ENCODE measurements at places on chromosomes 6 and 20.

DNA sequence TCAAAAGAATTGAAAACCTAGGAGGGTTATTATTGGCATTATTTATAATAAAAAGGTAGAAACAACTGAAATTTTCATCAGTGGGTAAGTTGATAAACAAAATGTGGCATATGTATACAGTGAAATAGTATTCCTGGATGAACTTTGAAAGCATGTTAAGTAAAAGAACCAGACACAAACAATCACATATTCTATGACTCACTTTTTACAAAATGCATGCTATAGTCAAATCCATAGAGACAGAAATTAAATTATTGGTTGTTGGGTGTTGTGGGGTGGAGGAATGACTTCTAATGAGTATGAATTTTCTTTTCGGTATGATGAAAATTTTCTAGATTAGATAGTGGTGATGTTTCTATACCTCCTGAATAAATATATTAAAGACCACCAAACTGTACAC is 94.6 kb downstream of the LRRC1 start:
- DNase-seq = no peak

DNA sequence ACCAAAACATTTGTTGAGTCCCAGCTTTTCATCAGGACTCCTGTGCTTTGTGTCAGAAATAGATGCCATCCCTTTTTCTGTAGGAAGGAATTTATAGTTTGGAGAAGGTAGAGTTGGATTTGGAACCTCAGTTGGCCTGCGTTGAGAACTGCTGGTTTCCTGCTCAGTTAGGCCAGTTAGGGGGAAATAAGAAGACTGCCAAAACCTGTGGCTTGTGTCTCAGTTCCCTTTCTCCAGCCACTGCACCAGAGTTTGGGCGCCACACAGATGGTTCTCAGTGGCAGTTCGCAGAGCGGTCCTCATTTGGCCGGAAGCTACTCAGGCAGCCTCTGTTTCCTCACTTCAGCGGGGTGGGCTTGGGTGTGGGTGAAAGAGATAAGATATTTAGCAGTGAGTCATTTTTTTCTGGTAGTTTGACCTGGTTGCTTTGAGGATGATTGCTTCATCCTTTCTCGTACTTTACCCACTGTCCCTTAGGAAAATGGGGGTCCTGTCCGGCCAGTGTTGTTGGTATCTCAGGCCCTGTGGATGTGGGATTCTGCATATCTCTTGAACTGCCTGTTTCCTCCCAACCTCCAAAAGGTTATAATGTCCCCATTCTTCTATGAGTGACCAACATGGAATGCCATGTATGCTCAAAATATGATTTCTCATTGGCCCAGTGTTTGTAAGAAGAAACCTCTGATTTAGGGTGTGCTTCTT is 53.7 kb downstream of the JARID2 start:
- no peak for DNase-seq

DNA sequence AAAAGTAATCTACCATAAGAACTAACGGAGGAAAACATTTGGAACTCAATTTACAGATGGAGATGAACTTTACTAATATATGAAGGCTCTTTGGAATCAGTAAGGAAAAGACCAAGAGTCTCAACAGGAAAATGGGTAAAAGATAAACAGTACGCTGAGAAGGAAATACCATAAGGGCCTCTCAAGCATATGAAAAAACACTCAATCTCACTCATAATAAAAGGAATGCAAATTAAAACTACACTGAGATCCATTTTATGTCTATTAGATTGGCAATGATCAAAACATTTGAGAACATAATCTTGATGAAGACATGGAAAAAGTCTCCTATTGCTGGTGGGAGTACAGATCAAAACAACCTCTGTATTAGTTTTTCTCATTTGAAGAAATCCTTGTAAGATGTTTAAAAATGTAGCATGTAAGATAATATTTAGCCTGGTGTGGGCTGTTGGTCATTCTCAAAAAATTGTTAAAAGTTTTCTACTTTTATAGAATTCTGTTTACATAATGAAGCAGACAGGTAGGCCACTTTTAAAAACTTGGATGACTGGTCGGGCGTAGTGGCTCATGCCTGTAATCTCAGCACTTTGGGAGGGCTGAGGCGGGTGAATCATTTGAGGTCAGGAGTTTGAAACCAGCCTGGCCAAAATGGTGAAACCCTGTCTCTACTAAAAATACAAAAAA is 14.5 kb downstream of the REV3L start:
- no peak for DNase-seq

GRCh38 chr6:148985499-148985898 is 238.7 kb downstream of the UST start:
- no peak for DNase-seq

DNA sequence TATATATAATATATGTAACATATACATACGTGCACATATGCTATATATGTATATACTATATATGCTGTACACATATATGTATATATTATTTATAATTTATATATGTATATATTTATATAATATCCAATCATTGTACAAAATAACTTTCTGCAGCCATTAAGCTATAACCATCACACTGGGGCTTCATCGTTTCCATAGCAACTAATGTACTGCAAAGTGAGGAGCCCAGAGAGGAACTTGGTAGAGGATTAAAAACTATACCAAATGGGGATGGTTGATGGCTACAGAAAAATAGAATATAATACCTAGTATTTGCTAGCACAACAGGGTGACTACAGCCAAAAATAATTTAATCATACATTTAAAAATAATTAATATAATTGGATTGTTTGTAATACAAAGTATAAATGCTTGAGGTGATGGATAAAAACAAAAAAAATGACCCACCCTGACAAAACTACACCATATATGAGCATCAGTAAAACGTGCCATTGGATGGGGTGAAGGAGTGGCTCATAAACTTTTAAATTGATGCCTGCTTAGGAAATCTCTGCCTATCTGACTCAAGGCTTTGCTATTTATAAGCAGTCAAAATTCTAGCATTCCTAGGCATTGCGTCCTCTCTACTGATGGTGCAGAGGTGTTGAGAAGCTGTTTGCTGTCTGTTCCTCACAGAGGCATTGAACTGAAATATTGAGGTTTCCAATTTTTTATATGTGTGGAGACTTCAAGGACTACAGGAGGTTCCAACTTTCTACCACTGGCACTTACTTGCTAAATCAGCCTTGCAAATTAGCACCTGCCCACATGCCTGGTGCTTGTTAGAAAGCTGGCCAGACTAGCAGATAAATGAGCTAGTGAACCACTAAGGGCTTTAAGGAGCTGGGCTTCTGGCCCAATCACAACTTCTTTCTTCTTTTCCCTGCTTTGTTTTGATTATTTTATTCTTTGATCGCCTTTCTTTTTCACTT is 190.1 kb downstream of the SCP2D1 start:
- DNase-seq = no peak

DNA sequence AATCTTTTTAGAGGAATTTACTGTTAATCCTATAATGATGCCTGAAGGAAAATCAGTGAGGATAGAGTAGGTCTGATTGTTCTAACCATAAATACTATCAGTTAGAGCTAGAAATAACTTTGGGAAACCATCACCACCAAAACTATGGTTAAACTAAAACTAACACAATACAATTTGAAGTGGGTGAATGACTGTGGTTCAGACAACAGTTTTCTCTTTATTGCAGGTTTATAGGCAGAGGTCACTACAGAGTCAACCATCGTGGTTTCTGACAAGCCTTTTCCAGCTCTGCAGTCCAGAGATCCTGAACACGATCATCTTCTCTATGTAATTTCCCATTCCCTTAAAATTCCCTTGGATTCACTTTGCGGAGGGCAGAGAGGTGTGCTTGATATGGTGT is 134.3 kb downstream of the IBTK start:
- DNase-seq = no peak

DNA sequence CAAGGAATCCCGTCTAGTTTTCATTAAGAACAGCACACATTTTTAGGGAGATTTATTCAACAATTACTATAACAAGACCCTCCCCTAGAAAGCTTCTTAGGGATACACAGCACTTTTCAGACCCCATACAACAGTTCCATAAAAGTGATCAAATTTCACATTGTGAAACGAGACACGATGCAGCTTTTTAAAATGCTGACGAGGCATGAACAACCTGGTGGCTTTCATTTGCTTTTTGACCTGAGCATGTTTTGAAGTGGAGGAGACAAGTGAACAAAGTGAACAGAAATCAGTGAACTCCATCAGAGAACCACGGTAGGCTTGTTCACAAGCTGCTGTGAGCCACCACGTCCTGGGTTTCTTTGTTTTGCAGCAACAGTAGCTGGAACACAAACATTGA is 112.2 kb downstream of the PCSK2 start:
- no peak for DNase-seq

DNA sequence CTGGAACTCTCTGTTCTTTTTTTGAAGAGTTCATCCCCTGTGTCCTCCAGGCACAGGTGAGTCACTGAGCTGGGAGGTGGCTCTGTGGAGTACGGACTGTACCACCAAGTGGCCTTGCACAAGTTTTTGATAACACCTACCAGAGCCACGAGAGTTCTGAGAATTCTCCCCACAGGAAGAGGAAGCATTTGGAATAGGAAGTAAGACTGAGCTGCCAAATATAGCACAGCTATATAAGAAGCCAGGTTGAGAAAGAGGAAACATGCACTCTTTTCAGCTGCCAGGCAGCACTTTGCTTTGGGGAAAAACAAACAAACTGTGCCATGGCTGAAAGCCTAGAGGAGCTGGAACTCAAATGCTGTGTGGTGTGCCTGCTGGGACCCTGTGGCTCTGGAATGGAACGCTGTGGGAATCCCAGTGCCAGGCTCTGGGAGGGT is 70.8 kb upstream of the RIPOR2 start:
- no peak for DNase-seq

GRCh38 chr20:21739682-21740081 is 34.2 kb downstream of the PAX1 start:
- DNase-seq = no peak

GRCh38 chr20:1871807-1872458 is 23.3 kb upstream of the SIRPA start:
- no peak for DNase-seq

DNA sequence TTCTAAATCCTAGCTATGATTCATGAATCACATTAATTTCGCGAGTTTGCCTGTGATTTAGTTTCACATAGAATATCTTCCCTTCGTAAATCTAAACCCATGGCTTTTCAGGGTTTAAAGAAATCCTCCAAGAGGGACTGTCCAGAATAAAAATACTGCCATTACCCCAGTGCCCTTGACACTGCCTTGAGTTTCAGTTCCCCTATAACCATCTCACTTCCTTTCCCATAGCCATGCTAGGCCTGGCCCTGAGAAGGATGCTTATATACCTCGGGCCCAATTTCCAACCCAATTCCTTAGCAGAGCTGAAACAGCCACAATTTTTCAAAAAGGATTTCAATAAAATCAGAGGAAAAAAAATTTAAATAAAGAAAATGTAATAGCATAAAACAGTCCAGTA is 697.3 kb downstream of the FRK start:
- DNase-seq = no peak

DNA sequence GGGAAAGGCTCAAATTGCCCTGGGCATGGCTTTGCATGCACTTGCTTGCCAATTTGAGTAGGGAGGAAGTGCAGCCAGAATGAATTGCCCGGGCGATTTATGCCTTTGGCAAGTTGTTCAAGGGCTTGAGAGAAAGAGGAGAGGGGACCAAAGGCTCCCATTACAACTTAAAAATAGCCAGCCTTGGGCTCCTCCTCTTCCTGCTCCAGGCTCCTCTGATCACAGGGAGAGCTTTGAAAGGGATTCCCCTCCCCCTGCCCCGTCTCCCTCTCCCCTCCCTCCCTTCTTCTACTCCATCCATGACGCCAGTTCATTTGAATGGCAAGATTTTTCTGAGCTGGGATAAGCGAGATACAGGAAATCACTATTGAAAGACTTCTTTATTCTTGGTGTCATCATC is 304.9 kb upstream of the JAG1 start:
- no peak for DNase-seq

DNA sequence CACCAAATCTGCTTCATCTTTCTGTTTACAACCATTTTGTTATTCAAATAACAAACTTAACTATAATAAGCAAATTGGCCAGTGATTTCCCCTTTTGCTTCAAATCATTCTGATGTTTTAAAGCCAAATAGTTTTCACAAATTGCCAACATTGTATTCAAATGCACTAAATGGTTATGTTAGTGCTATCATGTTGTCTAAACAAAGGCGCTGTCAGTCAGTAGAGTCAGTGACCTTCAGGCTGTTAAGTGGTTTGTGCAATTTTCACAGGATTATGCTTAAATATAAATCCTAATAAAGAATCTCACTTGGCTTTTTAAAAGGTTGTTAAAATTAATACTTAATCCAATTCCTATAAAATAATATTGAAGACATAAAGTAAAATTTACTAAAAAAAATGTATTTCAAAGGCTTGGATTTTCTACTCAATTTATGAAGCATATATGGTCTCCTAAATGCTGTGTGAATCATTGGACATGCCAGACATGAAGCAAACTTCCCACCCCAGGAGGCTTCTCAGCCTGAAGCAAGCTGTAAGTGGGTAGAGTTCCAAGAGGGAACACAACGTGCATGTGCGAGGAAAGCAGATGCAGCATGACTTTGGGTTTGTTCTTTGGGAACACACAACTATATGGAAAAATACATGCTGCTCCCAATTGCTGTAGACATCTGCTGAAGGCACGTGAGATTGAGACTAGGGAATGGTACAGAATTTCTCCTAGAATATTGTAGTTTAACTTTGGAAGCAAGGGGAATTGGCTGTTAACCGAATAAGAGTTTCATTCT is 54.9 kb downstream of the RSPO3 start:
- DNase-seq = no peak
